Activated T-helper 2 cell treated with anti-CD3 and anti-CD28 coated beads, Interferon-gamma antibody, Interleukin-2, Interleukin-4, amounts not matched to agents 10 μg/mL and 5 μg/mL and 100 μg/mL, durations not matched to agents 14 hours and 24 hours and 36 hours (primary cell): ENCODE measurements at places on chromosomes 12 and 14. TPM values are rescaled to one million over a fixed set of nuclear protein-coding genes. Genes with fewer than 3 reads are reported as not detected.

The ADCK1 gene
- 4.1 and 5.2 TPM in 2 replicates for total RNA-seq

The C12orf54 gene
- not detected in 2 replicates for total RNA-seq

The MYO1H gene
- not detected in 2 replicates for total RNA-seq

The APOF gene
- not detected in 2 replicates for total RNA-seq

The STON2 gene
- not detected in 2 replicates for total RNA-seq

The PTGER2 gene
- 53.3 and 54.1 TPM in 2 replicates for total RNA-seq

The LRP1-AS gene
- not detected in 2 replicates for total RNA-seq

The SLC5A8 gene
- not detected in 2 replicates for total RNA-seq

The TAS2R43 gene
- total RNA-seq: 1.1 and 1.8 TPM in 2 replicates

The SDR9C7 gene
- total RNA-seq: not detected in 2 replicates

The LEMD3 gene
- total RNA-seq: 26.7 and 29.2 TPM in 2 replicates

The IGF1 gene
- total RNA-seq: 1.6 and 2.0 TPM in 2 replicates

The EIF4B gene
- 474 and 503 TPM in 2 replicates for total RNA-seq

The BTBD6 gene
- 38.4 and 38.6 TPM in 2 replicates for total RNA-seq

The SLC24A4 gene
- total RNA-seq: not detected in 2 replicates

The TSPAN9 gene
- 0.18 and 0.48 TPM in 2 replicates for total RNA-seq

The CABP1 gene
- total RNA-seq: 0.27 and 0.41 TPM in 2 replicates

The SPRYD3 gene
- 35.1 and 36.2 TPM in 2 replicates for total RNA-seq

The BLOC1S1 gene
- 72.3 and 73.9 TPM in 2 replicates for total RNA-seq

The PTCSC3 gene
- total RNA-seq: not detected in 2 replicates

The AKT1 gene
- 145 TPM in 2 replicates for total RNA-seq

The PCED1B gene
- 49.9 and 50.4 TPM in 2 replicates for total RNA-seq

The CLEC2A gene
- not detected in 2 replicates for total RNA-seq

The CYP27B1 gene
- 11.3 and 13.0 TPM in 2 replicates for total RNA-seq

The TCL1B gene
- total RNA-seq: not detected in 2 replicates

The GLRX5 gene
- total RNA-seq: 32.4 and 39.4 TPM in 2 replicates

The PPFIA2 gene
- not detected in 2 replicates for total RNA-seq

The OTX2 gene
- total RNA-seq: not detected in 2 replicates

The INHBC gene
- total RNA-seq: 0.14 TPM in 2 replicates

The SMIM41 gene
- total RNA-seq: 0.14 and 0.16 TPM in 2 replicates
